Choroid plexus epithelial cell (primary cell): ENCODE measurements at places on chromosomes 11 and 22.

DNA sequence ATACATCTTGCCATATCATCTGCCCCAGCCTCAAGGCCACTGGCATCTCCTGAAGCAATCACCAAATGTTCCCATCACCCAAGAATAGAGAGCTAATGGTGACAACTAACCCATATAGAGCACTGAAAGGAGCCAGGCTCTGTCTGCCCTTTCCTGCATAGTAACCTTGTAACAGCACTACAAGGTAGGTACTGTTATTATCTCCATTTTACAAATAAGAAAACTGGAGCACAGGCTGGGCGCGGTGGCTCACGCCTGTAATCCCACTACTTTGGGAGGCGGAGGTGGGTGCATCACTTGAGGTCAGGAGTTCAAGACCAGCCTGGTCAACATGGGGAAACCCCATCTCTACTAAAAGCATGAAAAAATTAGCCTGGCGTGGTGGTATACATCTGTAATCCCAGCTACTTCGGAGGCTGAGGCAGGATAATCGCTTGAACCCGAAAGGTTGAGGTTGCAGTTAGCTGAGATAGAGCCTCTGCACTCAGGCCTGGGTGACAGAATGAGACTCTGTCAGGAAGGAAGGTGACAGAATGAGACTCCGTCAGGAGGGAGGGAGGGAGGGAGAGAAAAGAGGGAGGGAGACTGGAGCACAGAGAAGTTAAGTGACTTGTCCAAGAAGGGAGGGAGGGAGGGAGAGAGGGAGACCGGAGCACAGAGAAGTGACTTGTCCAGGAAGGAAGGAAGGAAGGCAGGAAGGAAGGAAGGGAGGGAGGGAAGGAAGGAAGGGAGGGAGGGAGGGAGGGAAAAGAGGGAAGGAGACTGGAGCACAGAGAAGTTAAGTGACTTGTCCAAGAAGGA, 2.2 kb downstream of the SLC35F2 start:
- no peak for DNase-seq

GRCh38 chr11:94964934-94965333, 8.4 kb downstream of the CWC15 start:
- DNase-seq = no peak

DNA sequence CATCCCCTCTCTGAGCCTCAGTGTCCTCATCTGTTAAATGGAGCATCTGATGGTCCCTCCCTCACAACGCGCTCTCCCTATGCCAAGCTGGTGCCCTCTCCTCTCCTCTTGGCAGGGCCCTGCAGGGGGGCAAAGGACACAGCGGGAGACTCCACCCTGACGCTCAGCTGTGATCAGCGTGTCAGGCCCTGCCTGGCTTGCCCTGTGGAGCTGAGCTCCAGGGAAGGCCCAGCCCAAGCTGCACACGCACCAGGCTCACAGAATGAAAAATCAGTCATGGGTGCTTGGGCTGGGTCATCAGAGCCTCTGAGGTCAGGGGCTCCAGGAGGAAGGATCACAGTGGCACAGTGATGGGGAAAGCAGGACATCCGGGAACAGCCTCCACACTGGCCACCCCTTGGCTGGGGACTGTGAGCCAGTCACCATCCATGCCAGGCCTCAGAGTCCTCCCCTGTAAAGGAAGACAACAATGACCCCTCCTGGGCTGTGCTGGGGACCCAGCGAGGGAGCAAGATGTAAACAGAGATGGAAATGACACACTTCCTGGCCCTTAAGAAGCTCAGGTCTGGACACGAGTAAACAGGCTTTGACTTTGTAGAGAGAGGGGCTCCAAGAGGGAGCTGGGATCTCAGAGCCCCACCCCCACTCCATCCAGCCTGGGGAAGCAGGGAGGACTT, 36.6 kb downstream of the RPL3 start:
- DNase-seq = no peak

GRCh38 chr22:36948273-36949225, 35.1 kb downstream of the CSF2RB start:
- DNase-seq = no peak

GRCh38 chr22:29691636-29692326, 28.0 kb upstream of the CABP7 start:
- DNase-seq = no peak

- no peak for DNase-seq
Observed at GRCh38 chr11:128777369-128778011, 83.6 kb downstream of the FLI1 start.
